ENCODE measurements at places on chromosomes 13 and 19.

DNA sequence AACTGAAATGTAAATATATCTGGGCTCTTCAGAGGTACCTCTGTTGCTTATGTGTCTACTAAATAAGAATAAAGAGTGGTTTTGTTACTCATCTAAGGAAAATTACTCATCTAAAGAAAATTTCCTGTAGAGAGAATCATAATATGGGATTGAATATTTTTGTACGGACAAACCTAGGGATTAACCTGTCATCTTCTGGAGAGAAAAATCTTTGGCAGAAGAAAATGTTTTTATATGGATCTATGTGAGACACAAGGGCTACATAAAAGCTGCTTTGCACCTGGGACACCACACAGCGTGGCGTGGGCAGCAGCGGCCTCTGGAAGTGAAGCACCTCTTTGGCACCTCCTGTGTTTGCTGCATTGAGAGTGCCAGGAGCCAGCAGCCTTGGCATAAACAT, 242.9 kb upstream of the DACH1 start:
- DNase-seq = no peak

DNA sequence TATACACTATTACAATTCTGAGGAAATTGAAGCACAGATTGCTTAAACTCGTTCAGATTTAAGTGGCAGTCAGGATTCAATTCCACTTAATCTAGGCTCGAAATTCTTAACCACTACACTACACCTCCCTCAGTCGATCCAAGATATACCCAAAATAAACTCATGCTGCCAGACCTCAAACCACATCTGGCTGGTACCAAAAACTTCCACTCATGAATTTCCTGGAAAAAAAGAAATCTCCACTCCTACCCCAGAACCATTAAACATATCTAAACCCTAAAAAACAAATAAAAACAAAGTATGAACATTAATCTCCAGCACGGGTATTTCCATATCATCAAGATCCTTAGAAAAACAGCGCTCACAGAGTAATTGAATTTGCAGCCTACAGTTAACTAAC, 1.1 kb downstream of the ZFP30 start:
- DNase-seq = no peak

GRCh38 chr19:18122424-18122823, 24.8 kb downstream of the MAST3 start:
- DNase-seq = no peak

DNA sequence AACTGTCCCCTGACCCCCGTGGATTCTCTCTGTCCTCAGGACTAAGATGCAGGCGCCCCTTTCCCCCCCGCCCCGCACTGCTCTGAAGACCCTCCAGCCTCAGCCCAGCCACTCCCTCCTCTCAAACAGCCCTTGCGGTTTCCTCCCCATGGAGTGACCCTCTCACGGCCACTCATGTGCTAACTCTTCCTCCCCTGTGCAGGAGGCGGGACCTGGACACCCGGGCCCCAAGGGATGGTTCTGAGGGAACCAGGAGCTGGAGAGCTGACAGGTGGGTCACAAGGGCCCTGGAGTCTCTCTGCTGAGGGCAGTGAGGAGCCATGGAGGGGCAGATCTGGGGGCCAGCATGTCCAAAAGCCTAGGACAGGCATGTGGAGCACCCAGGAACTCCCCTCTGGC, 1.9 kb downstream of the ISOC2 start:
- no peak for DNase-seq

DNA sequence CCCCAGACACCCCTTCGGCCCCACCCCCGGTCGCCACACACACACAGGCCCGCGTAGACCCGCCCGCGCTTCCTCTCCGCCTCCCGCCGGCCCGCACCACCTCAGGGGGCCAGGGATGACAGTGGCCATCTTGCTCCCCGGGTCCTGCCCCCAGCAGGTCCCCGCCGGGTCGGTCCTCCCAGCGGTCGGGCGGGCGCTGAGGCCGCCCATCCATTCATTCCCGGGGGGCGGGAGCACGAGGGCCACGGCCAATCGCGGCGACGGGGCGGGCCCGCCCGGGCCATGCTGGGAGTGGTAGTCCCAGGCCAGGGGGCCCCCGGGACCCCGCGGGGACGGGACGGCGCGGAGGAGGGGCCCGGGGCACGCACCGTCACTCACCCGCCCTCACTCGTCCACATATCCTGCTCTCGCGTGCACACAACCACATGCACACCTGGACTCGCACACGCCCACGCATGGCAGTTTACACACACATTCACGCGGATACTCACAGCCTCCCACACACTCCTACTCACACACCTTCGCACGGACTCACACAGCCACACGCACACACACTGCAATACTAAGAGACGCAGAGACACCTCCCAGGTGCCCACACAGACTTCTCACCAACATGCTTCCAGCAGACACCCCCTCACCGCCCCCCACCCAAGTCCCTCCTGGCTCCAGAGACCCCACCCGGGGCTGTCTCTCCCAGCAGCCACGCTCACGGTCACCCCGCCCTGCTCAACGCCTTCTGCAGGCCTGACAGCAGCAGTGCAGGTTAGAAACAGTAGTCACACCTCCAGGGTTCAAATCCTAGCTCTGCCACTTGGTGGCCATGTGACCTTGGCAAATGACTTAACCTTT, at the start of gene DPF1:
TSS of gene DPF1 (minus strand) at position 209 of the 849 bp plus-strand sequence. CDS start at position 129, 80 bp downstream.
- DNase-seq = peak; percentile 50

- DNase-seq = no peak
These were observed 68.4 kb downstream of the SPATA13 start for GRCh38 chr13:24228852-24229458.

GRCh38 chr13:103394618-103395017, 328.4 kb upstream of the SLC10A2 start:
- no peak for DNase-seq

DNA sequence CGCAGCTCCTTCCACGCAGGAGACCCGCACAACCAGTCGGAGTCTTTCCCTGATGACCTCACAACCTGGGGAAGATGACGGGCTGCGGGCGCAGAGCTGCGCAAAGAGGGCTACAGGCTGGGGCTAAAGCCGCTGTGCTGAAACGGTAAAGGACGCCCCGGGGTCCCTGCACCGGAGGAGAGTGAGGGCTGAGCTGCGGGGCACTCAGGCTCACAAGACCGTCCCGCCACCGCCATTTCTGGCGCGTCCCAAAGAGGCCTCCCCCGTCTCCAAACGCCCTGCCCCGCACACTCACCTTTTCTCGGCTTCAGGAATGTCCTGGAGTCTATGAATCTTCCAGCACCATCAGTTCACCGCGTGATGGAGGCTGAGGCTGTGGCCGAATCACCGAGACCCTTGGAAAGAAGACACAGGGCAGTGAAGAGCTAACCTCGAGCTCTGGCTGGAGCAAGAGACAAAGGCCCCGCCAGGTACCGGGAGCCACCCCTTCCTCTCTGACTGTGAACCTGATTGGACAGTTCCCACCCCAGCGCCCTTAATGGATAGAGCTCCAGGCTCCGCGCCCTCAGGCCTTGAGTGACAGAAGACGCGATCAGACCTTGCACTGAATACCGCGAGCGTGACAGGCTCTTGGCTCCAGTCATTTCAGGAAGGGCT, 41.8 kb upstream of the ZNF429 start:
- DNase-seq = no peak

GRCh38 chr19:50551034-50551714, 17.1 kb downstream of the LRRC4B start:
- DNase-seq = no peak

DNA sequence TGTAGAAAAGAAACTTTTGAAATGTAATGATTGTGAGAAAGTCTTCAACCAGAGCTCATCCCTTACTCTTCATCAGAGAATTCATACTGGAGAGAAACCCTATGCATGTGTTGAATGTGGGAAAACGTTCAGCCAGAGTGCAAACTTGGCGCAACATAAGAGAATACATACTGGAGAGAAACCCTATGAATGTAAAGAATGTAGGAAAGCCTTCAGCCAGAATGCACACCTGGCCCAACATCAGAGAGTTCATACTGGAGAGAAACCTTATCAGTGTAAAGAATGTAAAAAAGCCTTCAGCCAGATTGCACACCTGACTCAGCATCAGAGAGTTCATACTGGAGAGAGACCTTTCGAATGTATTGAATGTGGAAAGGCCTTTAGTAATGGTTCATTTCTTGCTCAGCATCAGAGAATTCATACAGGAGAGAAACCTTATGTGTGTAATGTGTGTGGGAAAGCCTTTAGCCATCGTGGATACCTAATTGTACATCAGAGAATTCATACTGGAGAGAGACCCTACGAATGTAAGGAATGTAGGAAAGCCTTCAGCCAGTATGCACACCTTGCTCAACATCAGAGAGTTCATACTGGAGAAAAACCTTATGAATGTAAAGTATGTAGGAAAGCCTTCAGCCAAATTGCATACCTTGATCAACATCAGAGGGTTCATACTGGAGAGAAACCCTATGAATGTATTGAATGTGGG, 19.3 kb downstream of the ZNF583 start:
- no peak for DNase-seq

DNA sequence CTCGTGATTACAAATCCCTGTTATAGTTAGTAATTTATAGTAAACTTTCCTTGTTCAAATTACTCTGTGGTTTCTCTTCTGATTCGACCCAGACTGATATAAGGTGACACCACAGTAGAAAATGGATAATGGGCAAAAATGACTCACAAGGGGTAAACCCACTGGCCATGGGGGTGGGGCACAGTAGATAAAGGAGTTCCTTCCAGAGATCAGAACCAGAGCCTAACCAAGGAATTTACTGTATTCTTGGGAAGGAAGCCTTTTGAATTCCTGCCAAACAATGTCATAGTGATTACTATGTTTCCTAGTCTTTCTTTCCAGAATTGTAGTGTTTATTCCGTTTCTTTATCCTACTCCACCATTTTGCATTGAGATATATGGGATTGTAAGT, 21.9 kb downstream of the MIR17HG start:
- no peak for DNase-seq

DNA sequence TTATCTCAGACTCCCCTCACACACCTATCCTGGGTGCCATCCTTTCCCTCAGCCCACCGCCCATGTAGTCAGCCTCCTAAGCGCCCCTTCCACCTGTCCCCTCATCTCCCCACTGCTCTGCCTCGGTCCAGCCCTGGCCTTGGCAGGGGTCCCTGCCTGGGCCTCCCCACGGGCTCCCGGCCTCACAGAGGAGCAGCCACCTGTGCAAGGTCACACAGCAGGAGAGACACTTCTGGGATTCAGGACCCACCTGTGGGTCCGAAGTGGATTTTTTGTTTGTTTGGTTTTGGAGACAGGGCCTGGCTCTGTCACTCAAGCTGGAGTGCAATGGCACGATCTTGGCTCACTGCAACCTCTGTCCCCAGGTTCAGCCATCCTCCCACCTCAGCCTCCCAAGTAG, 713 bp upstream of the UPK1A start:
- no peak for DNase-seq

DNA sequence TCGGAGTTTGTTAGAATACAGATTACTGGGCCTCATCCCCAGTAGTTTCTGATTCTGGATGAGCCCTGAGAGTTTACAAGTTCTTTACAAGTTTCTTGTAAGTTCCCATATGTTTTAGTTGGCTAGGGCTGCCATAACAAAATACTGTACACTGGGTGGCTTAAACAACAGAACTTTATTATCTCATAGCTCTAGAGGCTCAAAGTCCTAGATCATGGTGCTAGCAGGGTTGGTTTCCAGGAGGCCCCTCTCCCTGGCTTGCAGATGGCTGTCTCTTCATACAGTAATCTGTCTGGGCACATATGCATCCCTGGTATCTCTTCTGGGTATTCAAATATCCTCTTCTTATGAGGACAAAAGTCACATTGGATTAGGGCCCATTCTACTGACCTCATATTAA, 167.2 kb downstream of the KLF5 start:
- DNase-seq = no peak

GRCh38 chr13:71488201-71488600, 378.8 kb downstream of the DACH1 start:
- DNase-seq = no peak

DNA sequence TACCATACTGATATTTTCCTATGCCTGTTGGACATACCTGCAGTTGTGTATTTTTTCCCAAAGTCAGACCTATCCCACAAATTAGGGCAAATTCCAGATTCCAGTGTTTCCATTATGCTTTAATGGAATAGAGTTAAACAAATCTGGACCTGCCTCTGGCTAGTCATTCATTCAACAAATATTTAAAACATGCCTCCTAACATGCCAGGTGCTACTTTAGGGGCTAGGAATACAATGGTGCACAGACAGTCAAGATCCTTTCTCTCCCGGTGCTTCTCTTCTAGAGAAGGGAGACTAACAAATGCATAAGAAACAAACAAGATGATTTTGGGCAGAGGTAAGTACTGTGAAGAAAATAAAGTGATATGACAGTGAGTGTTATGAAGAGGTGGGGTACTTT, 7.5 kb upstream of the WDFY2 start:
- DNase-seq = no peak

- no peak for DNase-seq
These were observed 39.1 kb downstream of the TRPM4 start for GRCh38 chr19:49196527-49197240.

DNA sequence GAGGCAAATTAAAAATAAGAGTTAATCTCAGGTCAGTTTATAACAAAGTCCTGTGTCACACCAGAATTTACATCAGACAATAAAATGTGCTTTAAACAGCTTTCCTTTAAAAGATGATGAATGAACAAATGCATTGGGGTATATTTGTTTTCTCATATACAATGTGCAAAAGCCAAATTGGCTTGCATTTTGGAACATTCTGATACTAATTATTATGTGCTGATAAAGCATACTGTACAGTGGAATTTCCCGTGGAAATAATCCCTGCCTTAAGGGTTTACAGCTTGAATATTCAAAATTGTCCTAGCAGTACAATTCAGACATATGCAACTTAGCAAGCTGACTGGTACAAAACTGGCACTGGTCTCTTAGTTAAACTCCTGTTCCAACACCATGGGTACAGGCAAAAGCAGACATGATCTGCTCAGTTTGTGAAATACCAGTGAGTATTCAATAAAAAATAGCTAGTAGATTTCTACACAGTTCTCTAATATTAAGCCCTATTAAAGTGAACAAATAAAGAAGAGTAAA, 373.4 kb downstream of the SLITRK1 start:
- no peak for DNase-seq

DNA sequence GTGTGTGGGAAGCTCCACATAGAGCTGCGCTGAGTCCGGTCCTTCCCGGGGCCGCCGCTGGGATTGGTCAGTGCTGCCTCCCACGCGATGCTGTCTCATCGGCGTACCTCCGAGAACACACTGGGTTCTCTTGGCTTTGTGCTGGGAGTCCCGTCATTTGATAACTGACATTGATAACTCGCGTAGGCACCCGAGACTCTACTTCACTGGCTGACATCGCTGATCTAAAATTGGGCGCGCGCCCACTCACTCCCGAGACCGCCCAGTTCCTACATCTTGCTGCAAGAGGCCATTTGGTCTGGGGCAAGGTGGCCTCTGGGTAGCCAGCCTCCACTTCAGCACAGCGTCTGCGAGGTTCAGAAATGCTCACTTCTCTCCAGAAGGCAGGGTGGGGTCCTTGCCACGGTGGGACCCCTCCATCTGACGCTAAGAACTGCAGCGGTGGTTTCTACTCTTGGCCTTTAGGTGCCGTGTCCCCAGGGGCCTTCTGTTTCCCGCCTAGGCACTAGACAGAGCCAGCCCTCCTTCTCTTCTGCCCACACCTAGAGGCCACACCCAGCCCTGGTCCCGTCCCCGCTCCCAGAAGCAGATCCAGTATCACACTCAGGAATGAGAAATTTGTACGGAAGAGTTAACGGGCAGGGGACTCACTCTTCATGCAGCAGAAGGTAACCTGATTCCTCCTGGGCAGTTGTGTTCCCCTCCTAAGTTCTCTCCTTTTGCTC, 40.7 kb upstream of the ATP11A start:
- DNase-seq = no peak

Data from activated T-cell treated with anti-CD3 and anti-CD28 coated beads, Interleukin-2, amount 50 U/mL, for 1 hour (primary cell).